Cerebellum (tissue), 4 donors: ENCODE measurements at places on chromosomes 7 and 10. TPM values are rescaled to one million over a fixed set of nuclear protein-coding genes. Genes with fewer than 3 reads are reported as not detected.

GRCh38 chr7:30214651-30215137 lies 69.7 kb upstream of the ZNRF2 start:
- no peak for DNase-seq

MICALL2 gene
- 13.5 TPM for total RNA-seq

GRCh38 chr10:43943119-43943817 lies 294.6 kb upstream of the ZNF32 start:
- DNase-seq, result no peak

NEURL1 gene
- total RNA-seq, result 16.8 TPM

ASAH2B gene
- total RNA-seq, result 9.1 TPM

- DNase-seq, result no peak
Observed at GRCh38 chr10:77527839-77528238, 109.8 kb downstream of the KCNMA1 start.

DNA sequence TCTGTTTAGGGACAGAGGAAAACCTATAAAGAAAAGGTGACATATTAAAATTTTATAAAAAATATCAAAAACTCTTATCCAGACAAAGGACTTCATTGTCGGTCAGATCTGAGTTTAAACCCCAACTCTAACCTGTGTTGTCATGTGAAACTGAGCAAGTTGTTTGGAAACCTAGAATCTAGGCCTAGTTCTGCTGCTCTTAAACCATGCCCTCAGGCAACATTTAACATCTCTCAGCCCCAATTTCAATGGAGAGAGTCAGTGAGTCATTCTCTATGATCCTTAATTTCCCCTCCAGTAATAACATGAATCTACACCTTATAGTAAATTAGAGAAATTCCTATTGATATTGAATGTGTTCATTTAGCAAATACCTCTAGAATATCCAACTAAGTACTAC lies 192.3 kb downstream of the IMMP2L start:
- DNase-seq, result no peak

DNA sequence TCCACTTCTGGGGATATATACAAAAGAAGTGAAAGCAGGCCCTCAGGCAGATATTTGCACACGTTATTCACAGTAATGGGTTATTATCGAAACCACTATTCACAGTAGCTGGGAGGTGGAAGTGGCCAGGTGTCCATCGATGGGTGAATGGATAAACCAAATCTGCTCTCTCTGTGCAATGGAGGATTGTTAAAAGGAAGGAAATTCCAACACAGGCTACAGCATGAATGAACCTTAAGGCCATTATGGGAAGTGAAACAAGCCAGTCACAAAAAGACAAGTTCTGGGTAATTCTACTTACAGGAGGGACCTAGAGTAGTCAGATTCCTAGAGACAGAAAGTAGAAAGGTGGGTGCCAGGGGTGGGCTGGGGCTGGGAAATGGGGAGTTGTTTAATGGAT lies 48.5 kb upstream of the BHLHA15 start:
- no peak for DNase-seq

- no peak for DNase-seq
Observed at GRCh38 chr7:2644220-2644561, 12.4 kb downstream of the TTYH3 start.

GPC2 gene
- total RNA-seq, result 57.9 TPM

PRLHR gene
- 0.36 TPM for total RNA-seq

GRCh38 chr10:31207636-31208035 lies 111.4 kb upstream of the ZEB1 start:
- no peak for DNase-seq

FOXI2 gene
- not detected for total RNA-seq

- no peak for DNase-seq
Observed at GRCh38 chr7:27998382-27998781, 182.2 kb downstream of the JAZF1 start.

SPDYE5 gene
- total RNA-seq, result not detected

GRCh38 chr7:2861509-2861908 lies 17.4 kb upstream of the GNA12 start:
- DNase-seq, result no peak

GRCh38 chr10:122558452-122558851 lies 2.1 kb upstream of the DMBT1 start:
- no peak for DNase-seq

EPO gene
- not detected for total RNA-seq

- no peak for DNase-seq
Observed at GRCh38 chr7:165661-166337, 26.6 kb upstream of the FAM20C start.
